ENCODE measurements at places on chromosomes 13 and 19.

DNA sequence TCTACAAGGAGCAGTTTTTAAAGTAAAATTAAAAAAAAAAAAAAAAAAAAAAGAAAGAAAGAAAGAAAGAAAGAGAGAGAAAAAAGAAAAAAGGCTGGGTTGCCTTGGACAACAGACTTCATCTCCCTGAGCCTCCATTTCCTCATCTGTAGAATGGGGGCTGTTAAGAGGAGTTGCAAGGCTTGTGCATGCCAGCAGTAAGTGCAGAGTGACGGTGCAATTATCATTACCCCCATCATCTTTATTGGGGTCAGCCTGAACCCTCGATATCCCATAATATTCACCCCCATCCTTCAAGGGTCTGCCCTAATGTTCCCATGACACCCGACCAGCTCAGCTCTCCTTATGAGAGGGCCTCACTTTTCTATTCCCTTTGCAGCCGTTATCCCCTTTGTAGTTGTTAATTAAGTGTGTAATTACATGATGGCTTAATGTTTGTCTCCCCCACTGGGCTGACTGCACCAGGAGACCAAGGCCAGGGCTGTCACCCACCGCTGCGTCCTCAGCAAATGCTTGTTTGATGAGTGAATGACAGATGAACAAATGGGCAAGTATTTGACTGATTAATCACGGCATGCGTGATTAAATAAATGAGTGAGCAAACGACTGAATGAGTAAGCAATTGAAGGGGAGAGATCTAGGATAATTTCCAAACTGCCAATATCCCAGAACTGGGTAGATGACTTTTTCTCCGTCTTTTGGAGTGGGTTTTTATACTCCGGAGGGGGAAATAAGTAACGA is 10.1 kb downstream of the FOSB start:
- no peak for DNase-seq

- DNase-seq: no peak
Observed at GRCh38 chr19:21593008-21593481, 87.6 kb downstream of the ZNF429 start.

- no peak for DNase-seq
Observed at GRCh38 chr13:31476753-31477152, 262.6 kb upstream of the RXFP2 start.

GRCh38 chr13:113607056-113607888 is 22.7 kb downstream of the TFDP1 start:
- no peak for DNase-seq

GRCh38 chr19:54201172-54201701 is 579 bp downstream of the RPS9 start:
- no peak for DNase-seq

- no peak for DNase-seq
Observed at GRCh38 chr19:56167064-56167578, 8.7 kb upstream of the GALP start.

- no peak for DNase-seq
Observed at GRCh38 chr19:31648347-31648746, 299.1 kb upstream of the TSHZ3 start.

- DNase-seq: no peak
Observed at GRCh38 chr13:106503272-106503671, 32.2 kb downstream of the EFNB2 start.

- no peak for DNase-seq
Observed at GRCh38 chr13:31200637-31200971, 829 bp downstream of the B3GLCT start.

DNA sequence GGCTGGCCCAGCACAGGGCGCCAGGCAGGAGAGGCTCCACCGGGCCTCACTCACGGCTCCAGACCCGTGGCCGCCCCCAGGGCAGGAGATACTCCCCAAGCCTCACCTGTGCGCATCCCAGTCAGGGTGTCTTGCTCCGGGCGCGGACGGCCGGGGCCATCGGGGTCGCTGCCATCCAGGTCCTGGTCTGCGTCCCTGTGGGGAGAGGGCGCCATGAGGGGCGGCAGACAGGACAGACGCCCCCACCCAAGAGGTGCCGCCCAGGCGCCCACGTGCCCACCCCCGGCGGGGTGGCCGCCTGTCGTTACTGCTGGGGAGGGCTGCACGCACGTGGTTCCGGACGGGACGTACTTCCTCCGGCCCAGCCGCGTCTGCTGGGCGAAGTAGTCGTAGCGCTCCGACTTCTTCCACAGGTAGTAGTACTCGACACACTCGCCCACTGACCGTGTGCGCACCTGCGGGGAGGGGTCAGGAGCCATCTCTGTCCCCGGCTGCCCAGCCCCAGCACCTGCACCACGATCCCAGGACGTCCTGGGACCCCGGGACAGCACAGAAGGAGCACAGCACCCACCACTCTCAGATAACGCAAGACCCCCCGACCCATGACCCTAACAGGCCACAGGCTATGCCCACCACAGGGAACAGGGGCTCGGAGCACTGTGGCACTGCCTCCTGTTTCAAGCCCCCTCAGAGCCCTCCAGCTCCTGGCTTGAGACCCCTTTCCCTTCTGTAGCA is 17.4 kb upstream of the PLPP2 start:
- DNase-seq: no peak

Data from NCI-H1092 (cell line).